ENCODE measurements at places on chromosomes 1 and 21.
A peak's percentile ranks its signal among the peaks of the same experiment; 100 is the strongest.

GRCh38 chr1:21022279-21023040 lies 154.2 kb downstream of the EIF4G3 start:
- no peak for DNase-seq

GRCh38 chr21:25964926-25965325 lies 205.6 kb downstream of the APP start:
- no peak for DNase-seq

DNA sequence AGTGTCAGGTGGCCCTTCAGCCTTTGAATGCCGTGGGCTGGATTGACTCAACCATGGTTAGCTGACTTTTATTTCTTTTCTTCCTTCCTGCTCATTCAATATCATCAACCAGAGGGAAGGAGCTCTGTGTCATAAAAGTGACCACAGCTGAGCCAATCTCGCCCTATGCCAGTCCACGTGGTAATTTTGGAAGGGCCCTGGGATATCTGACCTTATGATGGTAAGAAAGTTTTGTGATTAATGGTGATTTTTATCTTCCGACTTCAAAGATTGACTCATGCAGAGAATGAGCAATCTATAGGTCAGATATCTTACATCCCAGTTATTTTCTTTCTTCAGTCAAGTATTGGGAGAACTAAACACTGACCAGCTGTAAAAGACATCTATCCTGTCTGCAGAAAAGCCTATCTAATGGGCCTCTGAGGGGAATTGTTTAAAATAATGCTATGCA lies 170.3 kb downstream of the ZC3H11B start:
- no peak for DNase-seq

DNA sequence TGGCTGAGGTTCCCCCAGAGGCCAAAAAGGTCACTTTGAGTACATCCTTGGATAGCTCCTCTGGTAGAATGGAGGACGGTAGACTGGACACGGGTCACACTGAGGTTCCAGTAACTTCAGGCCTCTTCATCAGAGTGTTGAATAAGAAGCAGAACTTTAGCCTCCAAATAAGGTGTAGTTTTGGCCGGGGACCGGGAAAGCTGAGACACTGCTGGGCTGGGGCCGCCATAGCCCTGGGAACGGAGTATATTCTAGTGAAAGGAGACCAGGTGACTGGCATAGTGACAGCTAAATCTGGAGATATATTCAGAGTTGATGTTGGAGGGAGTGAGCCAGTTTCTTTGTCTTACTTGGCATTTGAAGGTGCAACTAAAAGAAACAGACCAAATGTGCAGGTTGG lies 84.1 kb downstream of the EVA1C start:
- DNase-seq, result no peak

- DNase-seq, result no peak
Measured at GRCh38 chr1:24826510-24826909, 81.3 kb downstream of the CLIC4 start.

DNA sequence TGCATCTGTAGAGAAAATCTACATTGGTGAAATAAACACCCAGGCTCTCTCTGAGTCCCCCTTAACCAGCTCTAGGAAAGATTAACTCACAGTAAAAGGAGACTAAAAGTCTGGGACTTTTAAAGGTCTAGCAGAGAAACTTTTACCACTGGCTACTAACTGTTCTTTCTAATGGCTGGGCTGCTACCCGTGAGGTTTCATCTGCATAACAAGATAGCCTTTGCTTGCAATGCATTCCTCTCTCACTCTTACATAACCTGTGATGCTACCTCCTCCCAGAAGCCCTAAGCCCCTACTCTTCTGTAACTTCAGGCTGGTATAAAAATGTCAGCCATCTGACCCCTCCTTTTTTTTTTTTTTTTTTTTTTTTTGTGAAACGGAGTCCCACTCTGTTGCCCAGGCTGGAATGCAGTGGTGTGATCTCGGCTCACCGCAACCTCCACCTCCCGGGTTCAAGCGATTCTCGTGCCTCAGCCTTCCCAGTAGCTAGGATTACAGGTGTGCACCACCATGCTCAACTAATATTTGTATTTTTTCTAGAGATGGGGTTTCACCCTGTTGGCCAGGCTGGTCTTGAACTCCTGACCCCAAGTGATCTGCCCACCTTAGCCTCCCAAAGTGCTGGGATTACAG lies 344.2 kb downstream of the RGS7 start:
- DNase-seq, result no peak

GRCh38 chr1:159927849-159928431 lies 2.6 kb upstream of the TAGLN2 start:
- peak; percentile 48 for DNase-seq

DNA sequence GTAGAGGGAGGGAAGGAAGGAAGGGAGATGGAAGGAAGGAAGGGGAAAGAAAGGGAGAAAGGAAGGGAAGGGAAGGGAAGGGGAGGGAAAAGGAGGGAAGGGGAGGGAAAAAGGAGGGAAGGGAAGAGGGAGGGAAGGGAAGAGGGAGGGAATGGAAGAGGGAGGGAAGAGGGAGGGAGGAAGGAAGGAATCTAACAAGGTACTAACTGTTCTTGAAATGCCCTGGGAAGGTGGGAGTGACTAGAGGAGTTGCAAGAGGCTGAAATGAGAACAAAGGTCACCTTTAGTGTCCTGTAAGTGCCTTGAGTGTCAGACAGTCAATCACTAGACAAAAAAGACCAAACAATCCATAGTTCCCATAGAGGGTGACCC lies 2.3 kb upstream of the ATP2B4 start:
- no peak for DNase-seq

- peak; percentile 32 for DNase-seq
Measured at GRCh38 chr1:23344987-23345472, 946 bp upstream of the HNRNPR start.

- DNase-seq, result no peak
Measured at GRCh38 chr1:212213784-212214183, 71.4 kb upstream of the PPP2R5A start.

GRCh38 chr1:166479052-166479631 lies 312.3 kb upstream of the FAM78B start:
- DNase-seq, result peak; percentile 53

- no peak for DNase-seq
Measured at GRCh38 chr21:42642219-42642745, 11.1 kb upstream of the PDE9A start.

DNA sequence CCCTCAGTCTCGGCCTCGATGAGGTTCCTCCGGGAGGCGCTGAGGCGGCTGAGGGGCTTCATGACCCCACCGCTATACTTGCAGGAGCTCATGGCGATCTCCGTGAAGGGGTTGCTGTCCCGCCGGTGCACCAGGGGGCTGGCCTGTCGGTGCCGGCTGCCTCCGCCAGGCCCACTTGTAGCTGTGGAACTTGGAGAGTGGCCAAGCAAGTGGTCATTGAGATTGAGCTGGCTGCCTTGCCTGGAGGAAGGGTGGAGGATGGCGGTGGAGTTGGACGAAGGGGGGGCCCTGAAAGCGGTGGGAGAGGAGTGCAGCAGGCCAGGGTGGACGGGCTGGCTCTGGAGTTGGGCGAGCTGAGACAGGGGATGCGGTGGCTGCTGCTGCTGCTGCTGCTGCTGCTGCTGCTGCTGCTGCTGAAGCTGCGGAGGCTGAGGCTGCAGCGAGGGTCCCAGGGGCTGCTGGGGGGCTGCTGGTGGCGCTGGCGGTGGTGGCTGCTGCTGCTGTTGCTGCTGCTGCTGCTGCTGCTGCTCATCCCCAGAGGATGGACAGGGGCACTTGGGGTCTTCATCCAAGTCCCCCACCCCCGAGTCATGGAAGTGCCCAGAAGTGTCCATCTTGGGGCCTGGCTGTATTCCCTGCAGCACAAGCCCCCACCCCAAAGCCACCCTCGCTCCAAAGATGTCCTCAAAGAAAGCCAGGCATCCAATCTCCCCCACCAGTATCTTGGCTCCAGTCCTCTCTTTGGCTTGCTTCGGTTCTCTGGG lies 548 bp downstream of the KCNN3 start:
- no peak for DNase-seq

DNA sequence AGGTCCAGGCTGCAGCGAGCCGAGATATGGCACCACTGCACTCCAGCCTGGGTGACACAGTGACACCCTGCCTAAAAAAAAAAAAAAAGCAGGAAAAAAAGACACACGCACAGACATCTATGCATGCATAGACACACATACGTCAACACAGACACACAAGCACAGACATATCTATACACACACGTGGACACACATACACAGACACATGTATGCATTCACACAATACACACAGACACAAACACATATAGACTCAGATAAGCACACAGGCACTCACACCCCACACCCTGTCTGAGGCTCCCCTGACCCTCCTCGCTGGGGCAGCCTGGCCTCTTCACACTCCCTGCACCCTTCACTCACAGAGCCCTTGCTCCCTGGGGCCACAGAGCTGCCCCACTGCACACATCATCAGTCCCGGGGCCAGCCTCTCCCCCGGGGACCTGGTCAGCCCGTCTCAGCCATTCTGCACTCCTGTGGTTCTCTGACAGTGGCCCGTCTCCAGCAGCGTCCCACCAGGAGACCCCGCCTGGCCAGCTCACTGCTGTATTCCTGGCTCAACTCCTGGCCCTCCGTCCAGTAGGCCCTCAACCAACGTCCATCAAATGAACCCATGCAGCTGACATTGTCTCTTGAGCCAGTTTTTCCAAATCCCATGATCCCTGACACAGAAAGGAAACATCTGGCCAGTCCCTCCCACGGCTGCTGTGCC lies 4.6 kb upstream of the PRKCZ start:
- no peak for DNase-seq

DNA sequence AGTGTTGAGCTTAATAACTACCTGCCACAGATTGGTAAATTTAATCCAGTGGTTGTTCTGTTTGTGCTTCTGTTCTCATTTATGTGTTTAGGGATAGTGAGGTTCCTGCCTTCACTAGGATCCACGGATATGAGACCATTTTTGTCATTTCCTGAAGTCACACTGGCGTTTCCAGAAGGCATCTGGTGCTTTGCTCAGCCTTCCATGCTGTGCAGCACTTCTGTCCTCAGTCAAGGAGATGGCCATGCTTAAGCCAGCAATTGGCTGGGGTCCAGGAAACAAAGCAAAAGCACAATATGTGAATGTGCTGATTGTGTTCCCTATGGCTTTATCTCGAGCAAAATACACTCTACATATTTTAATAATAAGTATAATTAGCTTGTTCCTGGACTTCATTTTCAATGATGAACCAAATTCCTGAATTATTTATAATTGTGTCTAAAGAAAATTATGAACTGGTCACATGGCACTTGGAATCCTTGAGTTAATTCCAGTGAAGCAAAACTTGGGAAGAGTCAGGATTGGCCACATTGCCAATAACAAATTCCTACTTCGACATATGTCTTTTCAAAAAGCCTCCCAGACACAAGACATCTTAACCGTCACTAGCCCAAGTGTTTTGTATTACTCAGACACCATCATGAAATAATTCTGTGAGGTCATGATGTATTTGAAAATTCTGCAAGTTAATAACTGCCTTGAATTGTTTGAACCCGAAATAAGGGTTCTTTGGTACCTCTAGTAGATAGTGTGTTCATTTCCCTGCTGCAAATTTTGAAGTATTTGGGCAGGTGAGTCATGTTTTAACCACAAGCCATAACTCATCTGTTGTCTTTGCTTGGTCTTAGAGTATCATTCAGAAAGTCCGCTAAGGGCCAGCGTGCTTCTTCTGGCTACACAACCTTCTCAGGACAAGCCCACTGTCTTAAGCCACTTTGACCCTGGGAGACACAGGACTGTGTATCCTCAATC lies 412.4 kb downstream of the DISC1 start:
- DNase-seq, result peak; percentile 57

DNA sequence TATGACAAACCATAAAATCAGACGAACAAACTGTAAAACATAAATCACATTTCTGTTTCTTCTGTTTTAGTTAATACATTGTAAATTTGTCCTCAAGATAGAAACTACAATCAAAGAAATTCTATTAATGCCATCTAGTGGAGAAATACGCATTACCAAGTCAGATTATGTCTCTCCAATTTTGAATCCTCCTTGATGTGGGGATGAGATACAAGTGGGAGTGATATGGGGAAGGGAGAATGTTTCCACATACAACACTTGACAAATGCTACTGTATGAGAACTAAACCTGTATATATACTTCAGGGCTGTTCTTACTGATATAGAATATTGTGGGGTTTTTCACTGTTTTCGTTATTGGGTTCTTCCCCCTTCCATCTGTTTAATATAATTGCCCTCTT lies 2.6 kb downstream of the HFM1 start:
- DNase-seq, result no peak

DNA sequence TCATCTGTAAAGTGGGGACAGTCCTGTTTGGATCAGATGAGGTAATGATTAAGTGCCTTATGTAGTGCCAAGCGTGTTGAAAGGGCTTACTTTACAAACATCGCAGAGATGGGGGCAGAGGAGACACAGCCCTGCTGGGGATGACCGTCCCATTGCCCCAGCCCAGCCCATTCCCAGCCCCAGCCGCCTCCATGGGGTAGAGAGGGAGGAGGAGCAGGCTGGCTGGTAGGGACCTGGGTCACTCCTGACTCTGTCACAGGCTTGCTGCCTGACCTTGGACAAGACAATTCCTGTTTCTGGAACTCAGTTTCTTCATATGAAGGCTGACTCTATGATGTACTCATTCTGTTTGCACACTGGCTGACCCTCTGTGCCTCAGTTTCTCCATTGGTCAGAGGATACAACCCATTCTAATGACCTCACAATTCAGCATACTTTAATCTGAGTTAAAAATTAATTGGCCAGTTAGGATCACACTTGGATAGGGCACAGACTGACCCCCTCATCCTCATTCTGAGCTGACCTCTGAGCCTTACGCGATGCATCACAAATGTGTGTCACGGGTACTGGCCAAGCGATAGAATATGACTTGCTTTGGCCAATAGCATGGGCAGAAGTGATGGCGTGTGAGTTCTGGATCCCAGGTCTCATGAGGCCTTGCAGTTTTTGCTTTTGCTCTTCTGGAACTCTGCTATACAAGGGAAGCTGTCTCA lies 91.1 kb downstream of the PTPRU start:
- DNase-seq, result no peak

- peak; percentile 50 for DNase-seq
Measured at GRCh38 chr1:155051777-155052398, 772 bp downstream of the ADAM15 start.

GRCh38 chr1:110130113-110130591 lies 17.9 kb downstream of the UBL4B start:
- no peak for DNase-seq

DNA sequence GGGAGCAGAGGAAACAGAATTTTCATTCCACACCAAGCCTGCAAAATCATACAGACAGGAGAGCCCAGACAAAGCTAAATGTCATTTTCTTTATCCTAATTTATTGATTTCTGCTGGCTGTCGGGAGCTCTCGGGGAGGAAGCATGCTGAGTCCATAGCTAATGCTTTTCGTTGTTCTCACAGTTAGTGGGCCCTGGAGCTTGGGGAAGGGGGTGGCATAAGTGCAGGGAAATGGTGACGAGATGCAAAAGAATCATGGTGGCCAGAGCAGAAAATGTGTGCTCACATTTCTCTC lies 202.4 kb downstream of the TOMM20 start:
- no peak for DNase-seq

DNA sequence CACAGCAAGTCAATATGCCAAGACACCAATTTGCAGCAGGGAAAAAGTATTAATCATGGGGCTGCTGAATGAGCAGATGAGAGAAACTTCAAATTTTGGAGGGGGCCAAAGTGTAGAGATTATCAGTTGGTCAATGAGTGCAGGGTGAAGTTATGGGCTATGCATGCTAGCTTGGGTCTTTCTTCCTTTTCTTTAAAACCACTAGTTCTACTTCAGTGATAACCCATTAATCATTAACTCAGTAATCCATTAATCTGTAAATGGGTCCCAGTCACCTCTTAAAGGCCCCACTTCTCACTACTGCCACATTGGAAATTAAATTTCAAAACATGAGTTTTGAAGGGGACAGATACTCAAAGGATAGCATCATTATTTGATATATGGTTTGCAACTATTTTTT lies 688.6 kb upstream of the ADGRL4 start:
- no peak for DNase-seq
